ENCODE measurements at places on chromosomes 16 and 17.

GRCh38 chr16:75810342-75810741, 84.1 kb upstream of the CPHXL start:
- no peak for DNase-seq

DNA sequence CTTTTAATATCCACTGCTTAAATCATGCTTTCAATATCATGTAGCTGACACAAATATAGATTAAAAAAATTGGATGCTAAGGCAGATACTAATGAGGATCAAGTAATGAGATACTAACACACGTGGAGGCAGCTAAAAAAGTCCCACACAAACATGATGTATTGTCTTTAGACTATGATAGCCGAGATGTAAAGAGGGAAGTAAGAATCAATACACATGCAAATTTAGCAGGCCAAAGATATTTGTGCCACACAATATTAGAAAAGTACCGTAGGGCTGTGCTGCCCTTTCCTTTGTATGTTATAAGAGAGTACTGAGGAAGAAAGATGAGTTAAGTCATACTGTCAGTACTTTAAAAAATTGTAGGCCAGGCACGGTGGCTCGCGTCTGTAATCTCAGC, 51.4 kb upstream of the STAC2 start:
- DNase-seq = no peak

GRCh38 chr17:78541488-78542206, 35.5 kb downstream of the DNAH17 start:
- DNase-seq = no peak

DNA sequence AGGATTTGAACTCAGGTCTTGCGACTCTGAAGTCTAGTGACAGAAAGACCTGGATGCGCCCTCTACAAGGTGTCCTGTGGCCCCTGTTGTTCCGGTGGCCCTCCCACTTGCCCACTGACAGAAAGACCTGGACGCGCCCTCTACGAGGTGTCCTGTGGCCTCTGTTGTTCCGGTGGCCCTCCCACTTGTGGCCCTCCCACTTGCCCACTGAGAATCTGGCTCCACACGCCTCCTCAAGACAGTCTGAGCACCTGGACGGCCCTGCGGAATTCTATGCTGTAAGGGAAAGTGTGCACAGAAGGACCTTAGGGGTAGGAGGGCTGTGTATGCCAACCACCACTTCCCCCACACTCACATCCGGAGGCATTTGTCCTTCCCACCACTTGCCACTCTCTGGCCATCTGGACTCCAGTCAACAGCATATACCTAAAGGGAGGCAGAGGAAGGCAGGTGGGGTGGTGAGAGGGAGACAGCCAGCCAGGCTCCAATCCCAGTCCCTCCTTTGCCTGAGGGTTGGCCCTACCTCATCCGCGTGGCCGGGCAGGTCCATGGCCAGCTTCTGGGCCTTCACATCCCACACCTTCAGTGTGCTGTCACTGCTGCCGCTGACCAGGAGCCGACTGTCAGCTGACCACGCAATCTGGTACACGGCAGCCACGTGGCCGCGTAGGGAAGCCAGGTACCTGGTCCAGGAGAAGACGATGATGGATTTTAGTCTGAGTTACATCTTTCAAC, 9.1 kb downstream of the NLE1 start:
- no peak for DNase-seq
